ENCODE measurements at places on chromosomes 6 and 20. TPM values are rescaled to one million over a fixed set of nuclear protein-coding genes. Genes with fewer than 3 reads are reported as not detected.

Gene PM20D2
- 0.56 TPM for total RNA-seq

DNA sequence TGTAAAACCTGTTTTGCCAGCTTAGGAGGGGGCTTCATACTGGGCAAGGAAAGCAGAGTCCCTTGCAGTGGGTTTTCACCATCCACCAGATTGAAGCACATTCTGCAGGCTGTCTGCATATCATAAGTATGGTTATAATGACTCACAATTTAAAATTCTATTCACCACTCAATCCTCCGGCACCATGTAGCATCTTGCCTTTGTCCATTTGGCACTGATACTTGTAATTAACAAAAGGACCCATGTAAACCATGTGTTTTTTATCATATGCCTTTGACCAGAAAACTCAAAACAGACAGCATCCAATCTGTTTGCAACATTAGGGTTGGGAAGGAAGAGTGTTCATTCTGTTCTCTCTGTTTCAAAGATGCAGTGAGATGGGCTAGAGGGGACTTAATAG lies 3.0 kb downstream of the CD83 start:
- H3K36me3 ChIP-seq, result no peaks in the 10 kb centered on the region
- no peaks in the 10 kb centered on the region for H3K4me1 ChIP-seq
- no peak for DNase-seq
- H3K27ac ChIP-seq, result no peak overlapping the region

Gene TUBB1
- not detected for total RNA-seq

Gene HLA-DRA
- total RNA-seq, result not detected

GRCh38 chr20:63015662-63016361 lies 9.0 kb upstream of the BHLHE23 start:
- peaks cover 14% of the 10 kb centered on the region for H3K36me3 ChIP-seq
- H3K27ac ChIP-seq, result peak overlapping the region; percentile 99
- peak; percentile 37 for DNase-seq
- H3K4me1 ChIP-seq, result peaks cover 22% of the 10 kb centered on the region
- H3K27me3 ChIP-seq, result peaks cover 10% of the 10 kb centered on the region

Gene TAB2
- total RNA-seq, result 39.3 TPM

Gene ZSCAN26
- 24.8 TPM for total RNA-seq

Gene NFKBIL1
- total RNA-seq, result 29.8 TPM

- H3K27ac ChIP-seq, result no peak overlapping the region
- H3K36me3 ChIP-seq, result no peaks in the 10 kb centered on the region
- no peak overlapping the region for H3K4me3 ChIP-seq
- H3K27me3 ChIP-seq, result peaks cover 3% of the 10 kb centered on the region
- DNase-seq, result no peak
- peaks cover 3% of the 10 kb centered on the region for H3K4me1 ChIP-seq
Measured at GRCh38 chr20:54188132-54188849, 14.5 kb upstream of the CYP24A1 start.

DNA sequence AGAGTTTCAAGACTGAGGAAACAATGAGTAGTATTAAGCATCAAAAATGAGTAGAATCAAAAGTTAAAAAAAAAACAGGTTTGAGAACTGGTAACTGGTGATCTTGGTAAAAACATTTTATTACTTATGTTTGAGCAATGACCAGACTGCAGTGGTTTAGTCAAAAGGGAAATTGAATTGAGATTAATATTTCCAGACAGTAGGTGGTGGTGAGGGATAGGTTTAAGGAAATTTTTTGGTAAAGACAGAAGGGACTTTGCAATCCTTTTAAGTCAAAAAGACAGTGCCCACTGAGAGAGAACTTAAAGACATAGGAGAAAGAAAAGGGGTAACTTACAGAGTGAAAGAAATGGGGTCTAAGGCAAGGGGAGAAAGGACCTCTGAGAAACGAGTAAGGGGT lies 156.9 kb downstream of the ASCC3 start:
- DNase-seq, result no peak
- H3K27me3 ChIP-seq, result no peaks in the 10 kb centered on the region
- peaks cover 5% of the 10 kb centered on the region for H3K4me1 ChIP-seq
- H3K27ac ChIP-seq, result no peak overlapping the region

DNA sequence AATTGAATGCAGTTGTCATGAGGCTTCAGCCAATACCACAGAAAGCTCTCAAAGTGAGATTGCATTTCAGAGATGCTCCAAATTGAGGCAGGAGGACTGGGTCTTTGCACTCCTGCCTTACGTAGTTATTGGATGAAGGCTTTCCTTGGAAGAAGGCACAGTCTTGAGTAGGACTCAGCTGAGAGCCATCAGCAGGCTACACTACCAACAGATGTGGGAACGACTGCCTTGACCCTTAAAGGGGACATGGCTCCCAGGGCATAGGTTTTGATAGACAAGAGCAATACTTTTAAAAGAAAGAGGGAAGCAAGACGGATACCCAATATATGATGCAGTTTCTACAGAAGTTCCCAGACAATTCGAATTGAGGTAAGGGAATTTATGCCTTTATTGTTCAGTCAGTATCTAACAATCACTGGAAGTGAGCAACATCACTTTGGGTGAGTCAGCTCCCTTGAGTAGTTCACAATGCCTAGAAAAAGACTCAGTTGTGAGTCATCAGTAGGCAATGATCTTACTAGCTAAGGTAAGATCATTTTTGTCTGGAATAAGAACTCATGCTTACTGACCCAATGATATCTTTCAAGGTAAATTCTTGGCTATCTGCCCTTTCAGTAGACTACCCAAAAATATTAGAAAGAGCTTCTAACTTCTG lies 390.8 kb downstream of the GJA1 start:
- no peaks in the 10 kb centered on the region for H3K36me3 ChIP-seq
- peaks cover 15% of the 10 kb centered on the region for H3K4me1 ChIP-seq
- H3K27me3 ChIP-seq, result no peaks in the 10 kb centered on the region
- H3K27ac ChIP-seq, result no peak overlapping the region

DNA sequence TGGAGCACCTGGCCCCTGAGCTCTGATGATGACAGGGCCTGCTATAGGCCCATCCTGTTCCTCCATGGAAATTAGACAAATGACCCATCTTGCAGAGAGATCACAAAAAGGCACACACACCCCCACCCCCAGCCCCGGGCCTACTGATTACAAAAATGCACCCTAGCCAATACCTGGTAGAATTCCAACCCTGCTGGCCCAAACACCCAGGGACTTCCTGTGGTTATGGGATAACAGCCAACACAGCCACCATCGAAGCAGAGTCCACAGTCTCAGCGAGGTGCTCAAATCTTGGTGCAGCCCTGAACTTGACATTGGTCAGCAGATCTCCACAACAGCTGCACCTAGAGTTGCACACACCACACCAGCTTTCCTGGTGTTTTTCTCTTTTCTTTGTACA lies 17.0 kb downstream of the NCR2 start:
- H3K36me3 ChIP-seq, result peaks cover 11% of the 10 kb centered on the region
- H3K27me3 ChIP-seq, result no peaks in the 10 kb centered on the region
- no peak for DNase-seq
- H3K4me1 ChIP-seq, result no peaks in the 10 kb centered on the region
- H3K27ac ChIP-seq, result no peak overlapping the region

Measured in glutamatergic neuron (in vitro differentiated cells).